ENCODE measurements at places on chromosomes 7 and 10.
A peak's percentile ranks its signal among the peaks of the same experiment; 100 is the strongest.

DNA sequence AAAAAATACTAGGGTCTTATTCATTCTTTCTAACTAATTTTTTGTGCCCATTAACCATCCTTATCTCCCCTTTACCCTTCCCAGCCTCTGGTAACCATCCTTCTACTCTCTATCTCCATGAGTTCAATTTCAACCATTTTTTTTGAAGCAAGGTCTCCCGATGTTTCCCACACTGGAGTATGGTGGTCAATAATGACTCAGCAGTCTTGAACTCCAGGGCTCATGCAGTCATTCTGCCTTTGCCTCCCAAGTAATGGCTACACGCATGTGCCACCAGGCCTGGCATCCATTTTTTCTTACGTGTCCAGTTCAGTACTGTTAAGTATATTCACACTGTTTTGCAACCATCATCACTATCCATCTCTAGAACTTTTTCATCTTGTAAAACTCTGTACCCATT, 60.4 kb downstream of the CYTH3 start:
- no peak for DNase-seq

DNA sequence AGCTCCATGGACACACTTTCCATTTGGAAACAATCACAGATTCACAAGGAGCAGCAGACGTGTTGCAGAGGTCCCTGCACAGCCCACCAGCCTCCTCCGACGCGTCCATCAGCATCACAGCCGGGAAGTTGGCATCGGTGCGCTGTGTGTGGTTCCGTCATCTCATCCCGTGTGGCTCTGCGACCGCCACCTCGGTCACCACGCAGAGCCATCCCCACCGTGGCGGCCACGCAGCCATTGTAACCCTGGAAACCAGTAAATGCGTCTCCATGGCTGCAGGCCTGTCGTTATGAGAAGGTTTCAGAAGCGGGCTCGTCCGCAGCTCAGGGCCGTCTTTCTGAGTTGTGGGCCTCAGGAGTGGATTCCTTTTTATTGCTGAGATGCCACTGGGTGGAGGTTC, 36.0 kb downstream of the FOXK1 start:
- no peak for DNase-seq

GRCh38 chr10:815338-816090, 116.0 kb downstream of the LARP4B start:
- DNase-seq = no peak

DNA sequence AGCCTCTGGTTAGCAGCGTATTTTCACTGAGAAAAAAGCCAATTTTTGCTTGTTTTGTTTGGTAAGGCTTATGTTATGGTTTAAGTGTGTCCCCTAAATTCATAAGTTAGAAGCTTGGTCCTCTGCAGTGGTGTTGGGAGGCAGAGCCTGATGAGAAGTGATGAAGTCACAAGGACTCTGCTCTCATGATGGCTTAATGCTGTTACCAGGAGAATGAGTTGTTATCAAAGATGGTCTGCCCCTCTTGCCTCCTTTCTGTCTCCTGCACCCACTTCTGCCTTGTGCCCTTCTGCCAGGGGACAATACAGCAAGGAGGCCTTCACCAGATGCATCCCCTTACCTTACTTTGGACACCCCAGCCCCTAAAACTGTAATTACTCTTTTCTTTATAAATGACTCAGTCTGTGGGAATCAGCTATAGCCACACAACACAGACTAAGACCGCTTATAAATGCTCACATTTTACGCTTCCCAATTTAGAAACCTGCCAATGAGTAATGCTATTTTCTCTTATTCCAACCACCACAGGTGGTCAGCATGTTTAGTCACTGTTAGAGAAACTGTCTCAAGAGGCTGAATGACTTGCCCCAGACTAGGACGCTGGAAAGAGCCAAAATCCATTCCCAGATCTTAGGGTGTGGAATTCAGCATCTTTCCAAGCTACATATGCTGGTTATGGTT, 6.1 kb upstream of the PKD1L1 start:
- DNase-seq = peak; percentile 35

GRCh38 chr7:33325754-33326484, 196.6 kb downstream of the BBS9 start:
- peak; percentile 2 for DNase-seq

- no peak for DNase-seq
These were observed 71.7 kb upstream of the TPK1 start for GRCh38 chr7:144907577-144907976.

- no peak for DNase-seq
These were observed 214.0 kb upstream of the PRPS1L1 start for GRCh38 chr7:18241543-18242231.

GRCh38 chr10:75014516-75015230, 96.8 kb upstream of the SAMD8 start:
- DNase-seq = no peak

DNA sequence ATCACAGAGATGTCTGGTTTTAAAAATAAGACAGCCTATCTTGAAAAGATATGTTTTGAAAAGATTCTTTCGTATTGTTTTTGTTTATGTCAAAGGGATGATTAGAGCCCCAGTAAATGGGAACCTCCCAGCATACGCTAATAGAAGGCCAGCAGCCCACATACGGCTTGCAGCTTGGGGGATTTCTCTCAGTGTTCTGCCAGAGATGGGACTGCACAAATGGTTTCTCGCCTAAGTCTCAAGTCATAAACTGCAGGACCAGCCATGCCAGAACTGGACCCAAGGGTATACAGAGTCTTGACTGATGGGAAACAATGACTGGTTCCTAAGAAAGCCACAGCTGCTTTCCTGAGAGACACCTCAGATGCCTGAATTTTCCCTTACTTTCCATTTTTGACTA, 306.9 kb upstream of the DGKB start:
- no peak for DNase-seq

DNA sequence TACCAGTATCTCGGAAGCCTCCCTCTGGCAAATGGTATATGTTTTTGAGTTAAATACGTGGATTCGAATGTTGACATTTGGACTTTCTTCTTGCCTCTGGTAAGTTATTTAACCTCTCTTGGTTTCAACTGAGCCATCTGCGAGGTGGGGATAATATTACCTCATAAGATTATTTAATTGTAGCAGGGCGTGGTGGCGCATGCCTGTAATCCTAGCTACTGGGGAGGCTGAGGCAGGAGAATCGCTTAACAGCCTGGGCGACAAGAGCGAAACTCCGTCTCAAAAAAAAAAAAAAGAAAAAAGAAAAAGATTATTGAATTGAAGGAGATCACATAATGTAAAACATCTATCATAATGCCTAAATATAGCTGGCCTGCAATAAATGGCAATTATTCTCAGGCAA, 396 bp upstream of the TAF5 start:
- DNase-seq = no peak
